ENCODE measurements at places on chromosomes 2 and 18.
A peak's percentile ranks its signal among the peaks of the same experiment; 100 is the strongest.

DNA sequence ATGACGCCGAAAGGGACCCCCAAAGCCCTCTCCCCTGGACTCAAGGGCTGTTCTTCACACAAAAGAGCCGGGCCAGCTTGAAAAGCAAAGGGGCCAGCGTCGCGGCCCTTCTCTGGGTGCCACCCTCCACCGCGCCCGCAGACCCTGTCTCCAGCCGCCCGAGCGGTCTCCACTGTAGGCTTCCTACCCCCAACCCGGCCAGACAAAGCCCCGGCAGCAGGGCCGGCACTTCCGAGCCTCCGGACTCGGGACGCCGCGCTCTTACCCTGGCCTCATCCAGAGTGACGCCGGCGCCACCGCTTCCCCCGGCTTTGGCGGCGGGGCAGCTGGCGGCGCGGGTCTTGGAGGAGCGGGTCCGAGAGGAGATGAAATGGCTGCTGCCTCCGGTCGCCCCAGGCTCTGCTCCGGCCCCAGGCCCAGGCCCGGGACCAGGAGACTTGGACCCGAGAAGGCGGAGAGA is 603 bp downstream of the ATAD2B start:
- DNase-seq = peak; percentile 36
- no peaks in the 10 kb centered on the region for H3K36me3 ChIP-seq
- H3K4me1 ChIP-seq = peaks cover 48% of the 10 kb centered on the region

DNA sequence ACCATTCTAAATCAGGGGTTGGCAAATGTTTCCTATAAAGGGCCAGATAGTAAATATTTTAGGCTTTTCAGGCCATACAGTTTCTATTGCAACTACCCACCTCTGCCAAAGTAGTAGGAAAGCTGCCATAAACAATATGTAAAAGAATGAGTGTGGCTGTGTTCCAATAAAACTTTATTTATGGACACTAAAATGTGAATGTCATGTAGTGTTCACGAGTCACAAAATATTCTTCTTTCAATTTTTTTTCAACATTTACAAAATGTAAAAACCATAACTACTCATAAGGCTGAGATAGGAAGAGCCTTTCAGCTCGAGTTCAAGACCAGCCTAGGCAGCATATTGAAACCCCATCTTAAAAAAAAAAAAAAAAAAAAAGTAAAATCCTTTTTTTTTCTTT is 13.4 kb downstream of the KCNG3 start:
- H3K4me1 ChIP-seq = peaks cover 4% of the 10 kb centered on the region

GRCh38 chr18:78770139-78770822 is 209.3 kb upstream of the SALL3 start:
- H3K27me3 ChIP-seq = no peaks in the 10 kb centered on the region
- no peak overlapping the region for H3K27ac ChIP-seq
- H3K4me1 ChIP-seq = no peaks in the 10 kb centered on the region
- H3K36me3 ChIP-seq = no peaks in the 10 kb centered on the region
- H3K4me3 ChIP-seq = no peak overlapping the region
- DNase-seq = no peak

DNA sequence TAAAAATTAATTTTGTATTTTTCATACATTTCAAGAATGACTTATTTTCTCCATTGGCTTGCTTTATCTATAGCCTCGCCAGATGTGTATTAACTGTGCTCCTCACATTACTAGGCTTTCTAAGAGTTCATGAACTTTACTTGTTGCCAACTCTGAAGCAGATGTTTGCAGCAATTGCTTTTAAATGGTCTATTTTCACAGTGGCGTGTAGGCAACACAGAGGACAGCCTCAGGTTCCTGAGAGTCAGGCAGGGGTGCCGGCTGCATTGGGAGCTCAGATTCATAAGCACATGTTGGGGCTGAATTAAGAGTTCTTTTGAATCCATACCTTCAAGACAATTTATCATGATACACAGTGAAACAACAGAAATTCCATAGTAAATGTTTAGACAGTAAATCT is 179.2 kb upstream of the PXDN start:
- H3K4me1 ChIP-seq = no peaks in the 10 kb centered on the region
- no peaks in the 10 kb centered on the region for H3K36me3 ChIP-seq
- H3K27me3 ChIP-seq = no peaks in the 10 kb centered on the region
- no peak for DNase-seq
- no peak overlapping the region for H3K27ac ChIP-seq
- no peak overlapping the region for H3K4me3 ChIP-seq

DNA sequence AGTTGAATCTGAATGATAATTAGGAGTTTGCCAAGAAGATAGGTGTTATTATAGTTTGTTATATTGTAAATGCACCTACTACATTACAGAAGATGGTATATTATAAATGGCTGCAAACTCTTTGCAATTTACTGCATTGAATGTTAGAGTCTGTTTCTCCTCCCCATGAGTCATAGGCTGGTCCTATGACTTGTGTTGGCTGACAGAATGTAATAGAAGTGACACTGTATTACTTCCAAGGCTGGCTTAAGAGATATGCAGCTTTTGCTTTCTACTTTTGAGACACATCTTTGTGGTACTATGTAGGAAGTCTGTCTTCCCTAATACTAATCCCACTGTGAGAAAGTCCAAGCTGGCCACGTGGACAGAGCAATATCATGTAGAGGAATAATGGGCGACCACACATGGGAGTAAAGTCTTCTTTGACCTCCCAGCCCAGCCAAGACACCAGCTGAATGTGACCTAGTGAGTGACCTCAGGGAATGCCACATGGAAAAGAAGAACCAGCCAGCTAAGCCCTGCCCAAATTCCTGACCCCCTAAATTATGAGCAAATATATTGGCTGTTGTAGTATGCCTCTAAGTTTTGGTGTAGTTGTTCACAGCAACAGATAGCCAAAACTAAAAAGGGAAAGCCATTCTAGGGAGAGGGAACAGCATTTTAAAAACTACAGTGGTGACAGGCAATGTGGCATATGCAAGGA is 6.8 kb upstream of the DDX1 start:
- DNase-seq = no peak
- peaks cover 6% of the 10 kb centered on the region for H3K36me3 ChIP-seq
- no peak overlapping the region for H3K4me3 ChIP-seq
- H3K27ac ChIP-seq = no peak overlapping the region
- no peaks in the 10 kb centered on the region for H3K27me3 ChIP-seq
- peaks cover 2% of the 10 kb centered on the region for H3K4me1 ChIP-seq

All from activated CD8-positive, alpha-beta T cell treated with anti-CD3 and anti-CD28 coated beads for 36 hours (primary cell).